Heart left ventricle (tissue), 16 donors: ENCODE measurements at places on chromosomes 3 and 15. TPM values are rescaled to one million over a fixed set of nuclear protein-coding genes. Genes with fewer than 3 reads are reported as not detected.

SCN5A gene
- polyA plus RNA-seq = 88.4 TPM

ZMYND10 gene
- 0.15 TPM for polyA plus RNA-seq

SLCO2A1 gene
- 8.3 TPM for polyA plus RNA-seq

CADM2 gene
- 0.42 TPM for polyA plus RNA-seq

NIT2 gene
- polyA plus RNA-seq = 19.7 TPM

TRH gene
- polyA plus RNA-seq = not detected

CTXND1 gene
- 1.1 TPM for polyA plus RNA-seq

GUCA1C gene
- polyA plus RNA-seq = 0.14 TPM

FOXB1 gene
- polyA plus RNA-seq = not detected

LMAN1L gene
- polyA plus RNA-seq = not detected

GRCh38 chr3:41290736-41291135 lies 91.4 kb downstream of the CTNNB1 start:
- DNase-seq = no peak

DNA sequence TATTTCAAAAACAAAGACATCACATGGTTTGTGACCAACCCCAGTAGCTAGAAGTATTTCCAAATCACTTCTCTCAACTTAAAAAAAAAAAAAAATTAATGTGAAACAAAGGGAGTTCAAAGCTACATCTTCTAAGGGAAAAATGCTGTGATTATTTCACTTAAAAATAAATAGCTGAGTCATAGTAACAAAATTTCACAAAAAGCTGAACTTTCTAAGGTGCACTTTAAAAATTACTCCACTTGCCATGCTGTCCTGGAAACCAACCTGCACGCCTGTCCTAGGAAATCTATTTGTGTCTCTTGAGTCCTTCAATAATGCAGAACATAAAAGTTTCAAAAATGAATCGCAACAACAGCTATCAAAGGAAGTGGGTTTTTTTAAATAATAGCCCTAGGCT lies 1.8 kb downstream of the ACAP2 start:
- no peak for DNase-seq

- no peak for DNase-seq
These were observed 11.2 kb downstream of the GCSAM start for GRCh38 chr3:112121577-112122547.

GRCh38 chr15:31307270-31308184 lies 19.1 kb upstream of the KLF13 start:
- no peak for DNase-seq

DNA sequence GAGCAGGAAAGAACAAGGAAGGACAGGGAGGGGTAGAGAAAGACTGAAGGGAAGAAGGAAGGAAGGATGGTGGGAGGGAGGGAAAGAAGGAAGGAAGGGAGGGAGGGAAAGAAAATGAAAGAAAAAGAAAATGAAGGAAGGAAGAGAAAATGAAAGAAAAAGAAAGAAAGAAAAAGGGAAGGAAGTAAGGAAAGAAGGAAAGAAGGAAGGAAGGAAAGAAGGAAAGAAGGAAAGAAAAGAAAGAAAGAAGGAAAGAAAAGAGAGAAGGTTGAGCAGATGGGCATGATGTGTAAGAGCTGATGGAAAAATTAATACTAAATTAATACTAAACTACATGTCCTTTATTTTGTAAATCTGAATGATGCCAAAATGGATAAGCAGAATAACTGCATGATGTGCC lies 418.3 kb upstream of the CDIN1 start:
- no peak for DNase-seq

DNA sequence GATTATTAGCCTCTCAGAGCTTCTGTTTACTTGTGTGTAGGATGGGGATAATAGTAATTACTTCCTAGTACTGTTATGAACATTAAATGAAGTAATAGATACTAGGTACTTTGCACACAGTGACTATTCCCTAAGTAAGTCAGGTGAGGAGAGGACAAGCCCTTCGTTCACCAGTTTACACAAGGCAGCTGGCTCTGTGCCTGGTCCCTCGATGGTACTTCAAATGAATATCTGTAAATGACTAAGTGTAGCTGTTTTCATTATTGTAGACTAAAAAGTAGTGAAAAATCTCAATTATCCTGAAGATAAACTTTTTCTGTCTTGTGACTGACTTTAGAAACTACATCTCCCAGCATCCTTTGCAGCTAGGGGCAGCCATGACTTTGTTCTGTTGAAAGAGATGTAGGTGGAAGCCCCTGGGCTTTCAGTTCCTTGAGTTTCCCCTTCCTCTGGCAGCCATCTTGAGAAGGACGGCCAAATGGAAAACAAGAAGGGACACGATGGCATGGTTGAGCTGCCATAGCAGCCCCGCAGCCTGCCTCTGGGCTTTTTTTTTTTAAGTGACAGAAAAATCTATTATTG lies 11.7 kb upstream of the WNT7A start:
- no peak for DNase-seq

- DNase-seq = no peak
These were observed 54.0 kb downstream of the RAB11A start for GRCh38 chr15:65923264-65923663.

DNA sequence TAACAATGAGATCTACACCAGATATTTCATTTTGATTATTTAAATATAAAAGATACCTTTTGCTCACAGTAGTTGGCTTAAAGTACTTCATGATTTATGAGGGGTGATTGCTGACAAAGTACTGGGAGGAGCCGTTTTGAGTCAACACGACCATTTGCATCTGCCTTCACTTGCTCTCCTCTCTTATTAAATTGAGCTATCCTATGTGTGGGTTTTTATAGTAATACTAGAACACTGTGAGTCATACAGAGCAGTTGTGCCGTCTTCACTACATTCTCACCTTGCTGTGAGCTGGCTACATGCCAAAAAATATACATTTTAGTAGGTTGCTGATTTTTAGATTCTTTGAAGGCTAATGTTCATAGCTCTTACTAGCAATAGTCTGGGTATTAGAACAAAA lies 161.2 kb downstream of the ALCAM start:
- DNase-seq = no peak

DNA sequence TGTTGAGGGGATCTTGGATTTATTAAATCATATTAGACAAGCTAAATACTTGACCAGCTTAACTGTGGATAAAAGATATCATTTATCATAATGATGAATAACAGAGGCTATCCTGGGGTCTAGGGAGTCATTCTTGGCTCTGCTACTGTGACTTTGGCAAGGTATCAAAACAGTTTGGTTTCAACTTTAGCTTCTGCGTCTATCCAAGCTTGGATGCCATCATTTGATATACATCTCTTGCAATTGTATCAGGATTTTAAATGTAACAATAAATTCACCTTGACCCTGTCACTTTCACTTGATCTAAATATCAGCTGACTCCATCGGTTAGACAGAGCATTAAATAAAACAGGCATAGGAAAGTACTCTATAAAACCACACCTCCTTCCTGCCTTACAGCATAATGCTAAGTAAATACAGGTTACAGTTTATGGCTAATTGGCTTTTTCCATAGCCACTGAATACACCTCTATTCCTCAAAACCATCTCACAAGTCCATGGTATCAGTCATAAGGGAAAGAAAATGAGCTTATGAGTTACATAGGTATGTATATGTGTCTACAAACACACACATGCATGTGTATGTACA lies 262.9 kb downstream of the CTNNB1 start:
- DNase-seq = no peak

- no peak for DNase-seq
These were observed 80.2 kb downstream of the LPP start for GRCh38 chr3:188234132-188234531.

- DNase-seq = no peak
These were observed 145.7 kb downstream of the EPHA6 start for GRCh38 chr3:96959901-96960641.

- no peak for DNase-seq
These were observed 61.8 kb downstream of the SLC12A8 start for GRCh38 chr3:125150525-125151441.

GRCh38 chr15:48627260-48627940 lies 18.1 kb downstream of the FBN1 start:
- no peak for DNase-seq

DNA sequence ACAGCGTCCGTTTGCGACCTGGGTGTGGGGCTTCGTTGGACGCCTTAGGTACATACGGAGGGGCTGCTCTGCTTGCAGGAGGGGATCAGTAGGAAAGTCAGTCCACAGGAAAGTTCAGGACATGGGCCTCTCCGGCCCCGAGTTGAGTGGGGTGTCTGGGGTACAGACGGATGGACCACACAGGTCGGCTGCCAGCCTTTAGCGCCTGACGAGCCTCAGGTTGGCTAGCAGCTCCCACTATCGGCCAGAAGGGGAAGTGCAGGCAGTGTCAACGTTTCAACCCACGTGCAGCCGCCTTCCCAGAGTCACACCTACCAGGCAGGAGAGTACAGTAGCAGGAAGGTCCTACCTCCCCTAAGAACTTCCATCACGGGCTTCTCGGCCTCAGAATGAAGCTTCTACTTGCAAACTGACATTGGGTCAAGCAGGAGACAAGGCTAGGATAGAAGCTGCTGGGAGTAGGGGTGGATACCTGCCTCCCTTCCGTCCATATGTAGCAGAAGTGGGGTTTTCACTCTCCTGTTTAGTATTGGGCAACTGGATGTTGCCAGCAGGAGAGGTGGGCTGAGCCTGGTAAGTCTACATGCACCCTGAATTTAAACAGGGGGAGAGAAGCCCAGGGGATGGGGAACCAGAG lies 1.8 kb upstream of the SCN5A start:
- peak; percentile 71 for DNase-seq

- peak; percentile 91 for DNase-seq
These were observed at the start of gene PTPN9 for GRCh38 chr15:75578948-75579920. PTPN9 (minus strand) TSS chr15:75579315; CDS start chr15:75578776, 539 bp downstream.

DNA sequence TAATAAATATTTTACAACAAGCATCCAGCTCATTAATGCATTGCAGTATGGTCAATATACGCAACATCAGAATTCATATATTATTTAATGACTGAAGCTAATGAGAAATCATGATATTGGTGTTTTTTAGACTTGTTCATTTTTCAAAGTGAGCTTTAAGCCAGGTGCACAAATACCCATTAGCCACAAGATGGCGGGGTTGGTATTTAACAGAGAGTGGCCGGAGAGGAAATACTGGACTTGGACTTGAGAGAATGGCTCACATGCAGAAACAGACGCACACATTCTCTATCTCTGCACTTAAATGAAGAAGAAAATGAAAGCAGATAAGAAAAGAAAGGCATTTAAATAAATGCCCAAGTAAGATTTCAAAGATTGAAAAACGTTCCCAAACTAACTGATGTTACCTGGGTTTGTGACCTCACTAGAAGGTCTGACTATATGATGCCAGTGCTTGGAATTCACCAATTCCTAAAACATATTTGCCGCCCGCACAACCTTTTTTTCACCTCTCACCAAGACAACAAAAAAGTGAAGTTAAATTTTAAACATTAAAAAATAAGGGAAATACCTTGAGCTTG lies 21.2 kb upstream of the CRBN start:
- peak; percentile 53 for DNase-seq

GRCh38 chr3:143507735-143508580 lies 340.3 kb downstream of the SLC9A9 start:
- DNase-seq = no peak

- peak; percentile 60 for DNase-seq
These were observed 35.5 kb upstream of the PLCL2 start for GRCh38 chr3:16849229-16849628.

DNA sequence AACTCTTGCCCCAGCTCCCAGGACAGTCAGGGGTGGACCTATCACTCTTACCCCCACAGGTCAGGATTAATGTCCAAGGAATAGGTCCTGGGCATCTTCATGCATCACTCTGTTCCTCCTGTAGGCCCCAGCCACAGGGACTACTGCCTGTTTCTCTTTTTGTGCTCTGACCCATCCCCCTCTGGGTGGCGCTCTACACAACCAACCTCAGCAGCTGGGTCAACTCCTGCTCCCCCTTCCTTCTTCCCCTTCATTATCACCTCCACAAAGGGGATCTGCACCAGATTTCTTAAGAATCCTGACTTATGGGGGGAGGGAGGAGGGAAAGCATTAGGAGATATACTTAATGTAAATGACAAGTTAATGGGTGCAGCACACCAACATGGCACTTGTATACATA lies 12.2 kb upstream of the TRANK1 start:
- DNase-seq = no peak
